ENCODE measurements at places on chromosomes 3 and 15.

DNA sequence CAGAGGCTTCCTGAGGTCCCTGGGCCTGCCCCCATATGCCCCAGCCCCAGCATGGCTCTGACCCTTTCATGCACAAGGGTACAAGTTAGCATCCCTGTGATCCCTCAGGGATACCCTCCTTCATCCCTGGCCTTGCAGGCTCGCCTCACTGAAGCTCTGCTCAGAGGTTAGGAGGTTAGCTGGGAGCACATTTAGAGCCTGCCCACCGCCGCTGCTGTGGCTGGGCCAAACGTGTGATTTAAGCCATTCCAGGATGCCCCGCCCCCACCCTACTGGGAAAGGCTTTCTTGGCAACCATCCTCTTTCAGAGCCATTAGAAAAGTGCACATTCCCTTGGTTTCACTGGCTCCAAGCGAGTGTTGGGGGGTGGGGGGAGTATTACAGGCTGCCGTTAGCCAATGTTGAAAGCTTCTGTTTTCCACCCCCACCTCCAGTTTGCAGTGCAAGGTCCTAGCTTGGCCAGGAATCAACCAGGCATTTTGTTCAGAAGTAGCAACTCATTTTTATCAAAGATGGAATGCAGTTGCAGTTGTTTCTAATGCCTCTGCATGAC is 6.3 kb upstream of the HES1 start:
- no peak for DNase-seq

GRCh38 chr3:23864931-23865330 is 51.9 kb downstream of the NKIRAS1 start:
- DNase-seq: no peak

- DNase-seq: no peak
These were observed 20.6 kb downstream of the CD80 start for GRCh38 chr3:119538772-119539171.

- DNase-seq: no peak
These were observed 115.9 kb upstream of the ST8SIA2 start for GRCh38 chr15:92277776-92278175.

- DNase-seq: no peak
These were observed 70.7 kb downstream of the SOX2 start for GRCh38 chr3:181782306-181782954.

DNA sequence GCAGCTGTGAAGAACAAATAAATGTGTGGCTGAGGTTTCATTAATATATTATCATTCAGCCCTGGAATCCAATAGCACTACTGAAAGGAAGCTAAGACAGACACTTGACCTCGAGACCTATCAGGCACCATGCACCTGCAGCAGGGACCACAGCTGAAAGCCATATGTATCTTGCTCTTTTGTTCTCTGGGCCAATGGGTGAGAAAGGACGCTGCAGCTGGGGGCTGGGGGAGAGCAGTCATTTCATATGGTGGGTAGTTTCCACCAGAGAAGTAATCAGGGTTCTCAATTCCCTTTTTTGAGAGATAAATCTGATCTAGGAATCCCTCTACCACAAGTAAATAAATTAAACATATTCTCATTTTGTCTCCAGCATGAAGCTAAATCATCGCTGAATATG is 225.6 kb upstream of the STRIT1 start:
- no peak for DNase-seq

DNA sequence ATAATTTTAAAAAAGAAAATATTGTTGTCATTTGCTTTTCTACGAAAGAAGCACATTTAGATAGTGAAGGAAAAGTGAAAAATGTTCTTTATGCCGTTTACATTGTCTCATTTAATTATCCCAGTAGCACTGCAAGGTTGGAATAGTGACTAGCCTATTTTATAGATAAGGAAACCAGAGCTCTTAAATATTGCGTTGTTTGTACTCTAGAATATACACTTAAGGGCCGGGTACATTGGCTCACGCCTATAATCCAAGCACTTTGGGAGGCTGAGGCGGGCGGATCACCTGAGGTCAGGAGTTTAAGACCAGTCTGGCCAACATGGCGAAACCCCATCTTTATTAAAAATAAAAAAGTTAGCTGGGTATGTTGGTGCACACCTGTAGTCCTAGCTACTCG is 127.5 kb downstream of the FNDC3B start:
- DNase-seq: no peak

GRCh38 chr3:46389306-46389705 is 17.6 kb downstream of the CCR5AS start:
- DNase-seq: no peak

DNA sequence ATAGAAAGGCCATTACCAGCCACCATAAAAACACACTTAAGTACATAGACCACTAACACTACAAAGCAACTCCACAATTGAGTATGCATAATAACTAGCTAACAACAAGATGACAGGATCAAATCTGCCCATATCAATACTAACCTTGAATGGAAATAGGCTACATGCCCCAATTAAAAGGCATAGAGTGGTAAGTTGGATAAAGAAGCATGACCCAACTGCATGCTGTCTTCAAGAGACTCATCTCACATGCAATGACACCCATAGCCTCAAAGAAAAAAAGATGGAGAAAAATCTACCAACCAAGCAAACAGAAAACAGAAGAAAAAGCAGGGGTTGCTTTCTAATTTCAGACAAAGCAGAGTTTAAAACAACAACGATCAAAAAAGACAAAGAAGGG is 218.7 kb downstream of the ISL2 start:
- no peak for DNase-seq

GRCh38 chr3:114214542-114215341 is 22.6 kb downstream of the ZNF80 start:
- DNase-seq: no peak

GRCh38 chr3:19688767-19689166 is 245.2 kb downstream of the EFHB start:
- no peak for DNase-seq

- no peak for DNase-seq
These were observed 81.5 kb downstream of the SMAD3 start for GRCh38 chr15:67146875-67147381.

- DNase-seq: peak; percentile 88
These were observed 126.4 kb downstream of the RPLP1 start for GRCh38 chr15:69578787-69579583.

- DNase-seq: no peak
These were observed 80.6 kb downstream of the RAD18 start for GRCh38 chr3:8882642-8883041.

- DNase-seq: no peak
These were observed 23.6 kb downstream of the MLH1 start for GRCh38 chr3:37016903-37017302.

- DNase-seq: no peak
These were observed 178.7 kb downstream of the THRB start for GRCh38 chr3:24315971-24316370.

- no peak for DNase-seq
These were observed 18.2 kb downstream of the HRG start for GRCh38 chr3:186683979-186684378.

DNA sequence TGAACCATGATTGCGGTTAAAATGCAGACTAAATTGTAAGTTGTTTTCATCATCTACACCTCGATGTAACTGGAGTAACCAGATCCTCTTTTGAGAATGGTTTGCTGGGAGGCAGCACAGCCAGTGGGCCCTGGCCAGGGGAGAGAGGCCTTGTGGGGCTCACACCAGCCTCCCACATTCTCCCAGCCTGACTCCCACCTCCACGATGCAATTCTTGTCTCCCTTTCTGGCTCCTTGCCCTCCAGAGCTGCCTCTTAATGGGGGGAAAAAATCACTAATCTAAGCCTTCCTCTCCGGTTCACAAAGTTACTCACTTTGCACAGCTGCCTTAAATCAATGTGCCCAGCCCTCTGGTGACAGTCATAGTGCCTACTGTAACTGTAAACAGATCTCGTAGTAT is 17.9 kb upstream of the PAQR5 start:
- DNase-seq: no peak

GRCh38 chr15:53811530-53811929 is 52.1 kb upstream of the WDR72 start:
- no peak for DNase-seq

DNA sequence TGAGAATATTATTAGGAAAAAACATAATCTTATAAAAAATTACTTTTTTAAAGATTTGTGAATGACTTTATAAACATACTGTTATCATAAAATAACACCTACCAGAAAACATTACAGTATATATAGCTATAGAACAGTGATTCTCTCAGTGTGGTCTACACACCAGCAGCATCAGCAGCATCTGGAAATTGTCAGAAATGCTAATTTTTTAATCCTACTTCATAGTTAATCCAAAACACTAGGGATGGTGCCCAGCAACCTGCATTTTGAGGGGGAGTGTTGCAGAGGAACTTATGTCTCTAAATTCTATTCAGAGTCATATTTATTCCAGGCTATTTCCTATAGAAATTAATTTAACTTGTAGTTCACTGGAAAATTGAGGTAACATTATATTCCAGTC is 1107.8 kb downstream of the IGSF11 start:
- DNase-seq: no peak

GRCh38 chr3:185807445-185808068 is 17.3 kb downstream of the IGF2BP2 start:
- DNase-seq: no peak

- DNase-seq: no peak
These were observed 17.8 kb downstream of the DIPK2A start for GRCh38 chr3:143989461-143989860.
